ENCODE measurements at places on chromosomes 6 and 20.

DNA sequence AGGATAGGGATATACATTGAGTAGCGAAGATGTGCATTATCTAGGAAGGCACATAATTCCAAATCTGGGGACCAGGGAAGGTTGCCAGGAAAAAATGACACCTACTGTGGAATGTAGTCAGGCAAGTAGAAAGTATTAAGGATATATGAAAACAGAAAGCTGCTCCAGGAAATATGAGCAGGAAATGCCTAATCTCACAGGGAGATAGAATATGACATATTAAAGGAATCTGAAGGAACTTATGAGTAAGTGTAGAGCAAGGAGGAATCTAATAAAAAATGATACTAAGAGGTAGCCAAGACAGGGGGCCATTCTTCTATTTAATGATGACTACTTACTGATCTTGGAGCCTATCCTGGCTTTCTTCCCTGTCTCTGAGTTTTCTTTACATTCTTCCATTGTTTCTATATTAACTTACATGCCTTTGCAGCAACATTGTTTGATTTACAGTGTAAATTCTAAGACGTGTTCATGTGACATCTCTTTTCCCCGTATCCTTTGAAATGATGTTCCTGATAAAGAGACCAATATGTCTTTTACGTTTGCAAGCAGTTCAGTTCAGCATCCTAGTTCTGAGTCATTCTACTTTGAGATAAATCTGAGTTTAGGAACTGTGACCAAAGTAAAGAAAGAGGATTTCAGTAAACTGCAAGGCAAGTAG is 58.6 kb downstream of the TINAG start:
- DNase-seq = no peak

GRCh38 chr6:25697537-25698340 is 45.7 kb downstream of the SCGN start:
- no peak for DNase-seq

- DNase-seq = no peak
These were observed 112.5 kb upstream of the TBX18 start for GRCh38 chr6:84876723-84877514.

- no peak for DNase-seq
These were observed 315.3 kb upstream of the SLC35B3 start for GRCh38 chr6:8750627-8751026.

DNA sequence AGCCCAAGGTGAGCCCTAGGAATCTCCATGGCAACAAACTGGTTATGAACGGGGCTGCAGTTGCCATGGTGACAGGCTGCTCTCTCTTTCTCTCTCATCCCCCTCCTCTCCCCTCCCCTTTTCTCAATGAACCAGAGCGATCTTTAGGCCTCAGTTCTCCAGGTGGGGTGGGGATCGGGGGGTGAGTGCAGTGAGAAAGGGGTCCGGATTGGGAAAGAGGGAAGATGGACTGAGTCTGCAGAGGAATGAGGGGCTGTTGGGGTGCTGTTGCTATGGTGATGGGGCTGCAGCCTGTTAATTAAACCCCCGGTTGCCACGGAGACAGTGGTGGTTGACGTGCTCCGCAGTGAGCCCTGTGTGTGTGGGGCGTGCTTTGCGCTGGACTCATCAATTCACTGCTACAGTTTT is 3.6 kb upstream of the SLC12A5 start:
- no peak for DNase-seq

GRCh38 chr6:157717340-157717748 is 105.7 kb upstream of the SNX9 start:
- DNase-seq = no peak

- DNase-seq = no peak
These were observed 137.6 kb upstream of the RIN2 start for GRCh38 chr20:19620446-19620845.

- no peak for DNase-seq
These were observed 33.8 kb downstream of the STX7 start for GRCh38 chr6:132479131-132479530.

DNA sequence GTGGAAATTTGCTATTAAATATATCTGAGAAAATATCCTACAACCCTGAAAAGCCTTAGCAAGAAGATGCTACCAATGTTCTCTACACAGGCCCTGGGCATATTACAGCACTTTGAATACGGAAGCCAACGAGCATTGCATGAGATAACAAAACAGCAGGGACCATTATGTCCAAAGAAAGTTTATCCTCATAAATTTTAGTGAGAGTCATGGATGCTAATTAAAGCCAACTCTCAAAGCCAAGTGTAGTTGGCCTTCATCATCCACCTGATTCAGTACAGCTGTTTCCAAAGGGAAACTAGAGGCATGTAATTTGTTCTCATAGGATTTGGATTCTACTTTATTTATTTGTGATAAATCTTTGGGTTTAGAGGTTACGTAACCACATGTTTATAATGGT is 564.8 kb downstream of the RFPL4B start:
- DNase-seq = no peak

- DNase-seq = no peak
These were observed 336.1 kb downstream of the KHDRBS2 start for GRCh38 chr6:61949971-61950370.

DNA sequence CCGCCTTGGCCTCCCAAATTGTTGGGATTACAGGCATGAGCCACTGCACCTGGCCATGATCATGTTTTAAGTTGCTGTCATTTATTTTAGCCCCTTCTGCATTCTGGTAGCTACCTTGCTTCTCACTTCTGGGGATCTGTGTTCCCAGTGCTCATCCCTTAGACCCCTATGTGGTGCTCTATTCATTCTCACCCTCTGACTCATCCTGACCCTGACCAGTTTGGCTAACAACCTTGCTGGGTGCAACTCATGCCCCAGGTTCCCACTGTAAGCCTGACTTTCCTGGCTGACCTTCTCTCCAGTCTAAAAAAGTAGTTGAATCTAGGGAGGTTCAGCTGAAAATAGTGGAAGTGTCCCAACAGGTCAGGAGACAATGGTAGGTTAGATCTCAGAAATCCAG is 47.4 kb downstream of the NOX3 start:
- DNase-seq = no peak

DNA sequence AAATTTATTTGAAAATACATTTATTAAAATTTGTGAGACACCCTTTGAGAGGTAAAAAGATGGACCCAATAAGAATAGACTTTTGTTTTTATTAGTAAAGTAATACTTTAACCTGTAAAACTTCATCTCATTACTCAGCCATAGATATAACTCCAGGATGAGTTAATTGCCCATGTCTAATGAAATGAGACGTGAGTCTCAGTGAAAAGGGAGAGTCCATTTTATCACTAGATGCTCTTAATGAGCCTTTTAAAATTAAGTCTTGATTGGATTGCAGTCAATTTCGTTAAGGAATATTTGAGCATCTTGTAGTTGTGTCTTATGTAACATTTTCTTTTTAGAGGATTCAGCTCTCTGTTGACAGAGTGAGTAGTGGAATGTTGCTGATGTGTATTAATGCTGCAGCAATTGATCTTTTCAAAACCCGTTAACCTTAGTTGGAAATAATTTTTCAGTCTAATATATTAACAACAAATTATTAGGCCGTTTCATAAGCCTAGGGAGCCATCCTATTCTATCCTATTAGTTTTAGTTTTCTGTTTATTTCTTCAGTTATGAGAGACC is 77.3 kb downstream of the QKI start:
- no peak for DNase-seq

- no peak for DNase-seq
These were observed 182.5 kb downstream of the EDN1 start for GRCh38 chr6:12472601-12473038.

GRCh38 chr20:42749556-42749955 is 440.1 kb downstream of the PTPRT start:
- no peak for DNase-seq

- no peak for DNase-seq
These were observed 34.7 kb upstream of the GSTA4 start for GRCh38 chr6:53029761-53030160.

GRCh38 chr20:10366898-10367692 is 66.9 kb downstream of the MKKS start:
- DNase-seq = no peak

GRCh38 chr20:39045676-39046075 is 83.5 kb downstream of the DHX35 start:
- no peak for DNase-seq

GRCh38 chr6:129679275-129679674 is 30.7 kb downstream of the ARHGAP18 start:
- no peak for DNase-seq

DNA sequence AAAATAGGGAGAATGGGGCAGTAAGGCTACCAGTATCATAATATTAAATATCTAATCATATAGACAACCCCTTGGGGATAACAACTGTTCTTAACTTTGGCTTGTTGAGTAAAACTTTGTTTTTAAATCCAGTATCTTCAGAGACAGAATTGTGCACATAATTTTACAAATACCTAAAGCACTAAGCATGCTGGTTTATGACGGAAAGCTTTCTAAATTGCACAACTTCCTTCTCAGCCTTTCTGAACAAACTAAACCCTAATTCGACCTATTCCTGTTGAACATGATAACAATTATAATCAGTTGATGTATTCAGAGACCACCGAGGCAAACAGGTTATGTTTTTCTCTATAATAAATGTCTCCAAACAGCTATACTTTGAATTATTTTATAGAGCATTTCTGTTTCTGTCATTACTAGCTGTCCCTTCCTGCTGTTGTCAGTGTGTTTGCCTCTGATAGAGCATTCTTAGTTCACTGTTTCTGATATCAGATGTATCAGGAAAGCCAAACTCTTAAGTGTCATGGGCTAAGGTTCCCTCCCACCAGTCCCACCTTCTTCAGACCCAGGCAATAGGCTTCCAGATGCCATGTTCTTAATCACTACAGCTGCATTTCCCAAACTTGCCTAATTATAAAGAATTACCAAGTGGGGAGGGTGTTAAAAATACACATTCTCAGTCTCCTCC is 8.7 kb downstream of the ZHX3 start:
- no peak for DNase-seq

DNA sequence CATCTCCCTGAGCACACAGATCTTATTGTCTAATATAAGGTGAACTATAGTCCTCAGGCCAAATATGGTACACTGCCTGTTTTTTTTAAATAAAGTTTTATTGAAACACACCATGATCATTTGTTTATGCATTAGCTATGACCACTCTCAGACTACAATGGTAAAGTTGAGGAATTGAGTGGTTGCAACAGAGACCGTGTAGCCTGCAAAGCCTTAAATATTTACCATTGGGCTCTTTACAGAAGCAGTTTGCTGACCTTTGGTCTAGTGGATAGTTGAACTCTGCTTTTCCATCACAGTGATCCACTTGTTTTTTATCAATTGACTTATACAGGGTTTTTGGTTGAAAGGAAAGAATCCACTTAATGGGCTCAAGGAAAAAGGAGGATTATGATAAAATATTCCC is 27.3 kb upstream of the METTL24 start:
- DNase-seq = no peak

Data from GOT3 (cell line).